ENCODE measurements at places on chromosomes 7 and 10. TPM values are rescaled to one million over a fixed set of nuclear protein-coding genes. Genes with fewer than 3 reads are reported as not detected.

Gene BMPR1A
- polyA plus RNA-seq = 54.2 TPM

Gene PPRC1
- polyA plus RNA-seq = 31.6 TPM

Gene CNPY1
- not detected for polyA plus RNA-seq

Gene CALCR
- not detected for polyA plus RNA-seq

Gene HOGA1
- polyA plus RNA-seq = 2.1 TPM

Gene TRPV5
- polyA plus RNA-seq = not detected

Gene FAM221A
- 7.1 TPM for polyA plus RNA-seq

Gene CFAP46
- 5.5 TPM for polyA plus RNA-seq

Gene ZNF488
- polyA plus RNA-seq = 0.55 TPM

Gene ELAPOR2
- polyA plus RNA-seq = 70.7 TPM

Gene GHRHR
- polyA plus RNA-seq = not detected

Gene THNSL1
- 6.9 TPM for polyA plus RNA-seq

Gene NRG3
- polyA plus RNA-seq = 0.85 TPM

Gene PVRIG
- 2.3 TPM for polyA plus RNA-seq

Gene SPACDR
- polyA plus RNA-seq = 1.2 TPM

Gene FKBP6
- polyA plus RNA-seq = not detected

Gene CYP2C19
- polyA plus RNA-seq = not detected

Gene ADCYAP1R1
- polyA plus RNA-seq = 0.52 TPM

Gene CASD1
- polyA plus RNA-seq = 62.0 TPM

Gene SLC16A12
- polyA plus RNA-seq = 7.6 TPM

Gene IFIT1B
- 0.31 TPM for polyA plus RNA-seq

Gene FFAR4
- polyA plus RNA-seq = not detected

Gene TMEM236
- not detected for polyA plus RNA-seq

Gene RGS10
- polyA plus RNA-seq = 3.0 TPM

Gene C10orf67
- 0.16 TPM for polyA plus RNA-seq

Gene SHH
- polyA plus RNA-seq = not detected

Gene ASAH2
- polyA plus RNA-seq = 0.12 TPM

Gene DNAJC12
- polyA plus RNA-seq = 6.6 TPM

Gene AGMO
- polyA plus RNA-seq = 0.16 TPM

Gene ERVW-1
- polyA plus RNA-seq = 1.2 TPM

Gene ZNF746
- polyA plus RNA-seq = 19.7 TPM

Gene PSD
- polyA plus RNA-seq = 13.2 TPM

Gene AMPH
- 1.4 TPM for polyA plus RNA-seq

Gene SLC13A1
- polyA plus RNA-seq = not detected

Gene KIAA1549
- 7.5 TPM for polyA plus RNA-seq

Gene PRRT4
- 13.2 TPM for polyA plus RNA-seq

Gene UCMA
- not detected for polyA plus RNA-seq

Gene AKR1C1
- polyA plus RNA-seq = 45.1 TPM

Gene CPA2
- polyA plus RNA-seq = not detected

Gene SPAM1
- polyA plus RNA-seq = not detected

Gene SORCS1
- 45.6 TPM for polyA plus RNA-seq

Gene CHPF2
- polyA plus RNA-seq = 31.7 TPM

Gene MCM7
- 105 TPM for polyA plus RNA-seq

Gene NODAL
- polyA plus RNA-seq = 0.07 TPM

Gene SEMA3A
- polyA plus RNA-seq = 33.5 TPM

Gene PON3
- not detected for polyA plus RNA-seq

Gene HEPACAM2
- not detected for polyA plus RNA-seq

Gene AP1S1
- 13.8 TPM for polyA plus RNA-seq
